ENCODE measurements at places on chromosomes 12 and 14. TPM values are rescaled to one million over a fixed set of nuclear protein-coding genes. Genes with fewer than 3 reads are reported as not detected.

- DNase-seq, result no peak
These were observed 67.9 kb upstream of the ESRRB start for GRCh38 chr14:76307786-76308780.

The POTEG gene
- total RNA-seq, result not detected

DNA sequence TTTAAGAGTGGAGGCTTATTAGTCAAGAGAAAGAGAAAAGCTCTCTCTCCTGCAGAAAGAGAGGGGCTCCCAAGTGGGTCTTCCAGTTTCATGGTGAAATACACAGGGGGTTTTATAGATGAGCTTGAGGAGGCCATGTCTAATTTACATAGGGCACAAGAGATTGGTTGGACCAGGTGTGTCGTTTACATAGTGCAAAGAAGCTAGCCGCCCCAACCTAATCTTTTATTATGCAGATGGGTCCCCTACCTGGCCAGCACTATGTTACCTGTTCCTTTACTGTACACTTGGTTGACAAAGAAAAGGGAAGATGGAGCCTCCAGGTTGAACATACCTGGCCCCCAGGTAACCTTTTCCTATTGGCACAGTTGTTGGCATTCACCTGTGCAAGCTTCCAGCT, 195.0 kb downstream of the PIK3C2G start:
- no peak for DNase-seq

The SLC5A8 gene
- not detected for total RNA-seq

DNA sequence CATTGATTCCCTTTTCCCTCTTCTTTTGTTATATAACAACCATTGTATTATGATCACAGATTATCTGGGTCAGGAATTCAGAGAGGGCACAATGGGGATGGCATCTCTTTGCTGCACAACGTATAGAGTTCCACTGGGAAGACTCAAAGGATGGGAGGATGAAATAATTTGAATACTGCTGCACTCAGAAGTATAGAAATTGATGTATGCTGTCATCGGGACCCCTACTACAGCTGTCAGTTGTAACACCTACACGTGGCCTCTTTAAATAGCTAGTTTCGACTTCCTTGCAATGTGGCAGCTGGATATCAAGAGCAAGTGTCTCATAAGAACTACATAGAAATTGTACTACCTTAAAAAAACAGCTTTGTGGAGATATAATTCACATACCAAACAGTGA, 408.1 kb downstream of the PDZRN4 start:
- DNase-seq, result no peak

DNA sequence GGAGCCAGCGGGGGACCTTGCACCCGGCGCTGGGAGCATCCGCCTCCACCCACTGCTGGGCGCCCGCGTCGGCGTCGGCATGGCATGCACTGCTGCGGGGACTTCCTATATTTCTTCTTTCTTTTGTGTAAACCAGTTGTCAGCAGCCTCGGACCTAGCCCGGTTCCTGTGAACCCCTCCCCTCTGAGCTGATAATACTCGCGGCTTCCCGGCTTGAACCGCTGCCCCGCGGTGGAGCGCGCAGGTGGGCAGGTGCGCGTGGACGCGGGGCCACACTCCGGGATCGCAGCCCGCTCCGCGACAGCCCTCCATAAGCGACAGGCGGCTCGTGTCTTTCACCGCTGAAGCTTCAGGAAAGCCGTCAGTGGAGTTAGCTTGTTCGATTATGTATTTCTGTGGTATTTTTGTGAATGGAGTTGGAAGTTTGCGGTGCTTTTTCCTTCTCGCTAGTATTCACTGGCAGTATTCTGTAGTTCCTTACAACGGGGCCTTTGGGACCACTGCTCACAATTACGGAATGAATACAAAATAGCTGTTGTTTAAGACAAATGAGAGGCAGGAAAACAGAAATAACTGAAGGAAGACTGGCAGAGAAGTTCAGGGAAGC, 870 bp downstream of the BMAL2 start:
- peak; percentile 63 for DNase-seq

The AQP6 gene
- total RNA-seq, result not detected

The PLBD1 gene
- total RNA-seq, result not detected

GRCh38 chr14:103501041-103501870, 21.4 kb downstream of the CKB start:
- no peak for DNase-seq

DNA sequence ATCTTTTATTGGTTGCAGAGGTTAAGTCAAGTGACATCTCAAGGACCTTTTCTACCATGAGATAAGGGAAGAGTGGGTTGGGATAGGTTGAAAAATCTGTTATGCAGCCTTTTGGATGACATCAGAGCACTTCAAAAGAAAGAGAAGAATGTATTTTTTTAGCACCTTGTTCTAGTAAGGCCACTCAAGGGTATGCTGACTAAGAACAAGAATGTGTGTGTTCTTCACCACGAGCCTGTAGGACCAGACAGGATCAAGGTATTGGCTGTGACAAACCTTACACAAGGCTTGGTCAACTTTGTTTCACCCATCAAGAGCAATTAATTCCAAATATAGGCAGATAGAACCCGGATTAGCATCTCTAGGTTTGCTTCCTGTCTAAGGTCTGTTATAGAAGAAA, 142.5 kb downstream of the SAMD4A start:
- DNase-seq, result peak; percentile 20

DNA sequence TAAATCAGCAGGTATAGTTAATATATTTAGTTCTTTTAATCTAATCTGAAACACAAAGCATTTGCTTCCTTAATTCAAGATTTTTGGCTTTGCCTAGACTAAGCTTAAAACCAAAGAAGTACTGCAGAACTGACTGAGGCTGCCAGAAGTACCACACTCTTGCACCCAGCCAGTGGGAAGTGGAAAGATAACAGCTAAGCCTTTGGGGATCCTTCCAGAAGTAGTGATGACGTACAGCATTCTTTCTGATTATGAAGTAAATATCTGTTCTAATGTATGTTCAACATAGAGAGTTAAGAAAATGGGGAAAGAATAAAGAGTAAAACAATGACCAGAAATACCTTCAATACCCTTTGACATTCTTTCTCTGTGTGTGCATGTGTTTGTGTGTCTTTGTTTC, 19.3 kb downstream of the NTF3 start:
- no peak for DNase-seq
